ENCODE measurements at places on chromosomes 2 and 18. TPM values are rescaled to one million over a fixed set of nuclear protein-coding genes. Genes with fewer than 3 reads are reported as not detected.
A peak's percentile ranks its signal among the peaks of the same experiment; 100 is the strongest.

DNA sequence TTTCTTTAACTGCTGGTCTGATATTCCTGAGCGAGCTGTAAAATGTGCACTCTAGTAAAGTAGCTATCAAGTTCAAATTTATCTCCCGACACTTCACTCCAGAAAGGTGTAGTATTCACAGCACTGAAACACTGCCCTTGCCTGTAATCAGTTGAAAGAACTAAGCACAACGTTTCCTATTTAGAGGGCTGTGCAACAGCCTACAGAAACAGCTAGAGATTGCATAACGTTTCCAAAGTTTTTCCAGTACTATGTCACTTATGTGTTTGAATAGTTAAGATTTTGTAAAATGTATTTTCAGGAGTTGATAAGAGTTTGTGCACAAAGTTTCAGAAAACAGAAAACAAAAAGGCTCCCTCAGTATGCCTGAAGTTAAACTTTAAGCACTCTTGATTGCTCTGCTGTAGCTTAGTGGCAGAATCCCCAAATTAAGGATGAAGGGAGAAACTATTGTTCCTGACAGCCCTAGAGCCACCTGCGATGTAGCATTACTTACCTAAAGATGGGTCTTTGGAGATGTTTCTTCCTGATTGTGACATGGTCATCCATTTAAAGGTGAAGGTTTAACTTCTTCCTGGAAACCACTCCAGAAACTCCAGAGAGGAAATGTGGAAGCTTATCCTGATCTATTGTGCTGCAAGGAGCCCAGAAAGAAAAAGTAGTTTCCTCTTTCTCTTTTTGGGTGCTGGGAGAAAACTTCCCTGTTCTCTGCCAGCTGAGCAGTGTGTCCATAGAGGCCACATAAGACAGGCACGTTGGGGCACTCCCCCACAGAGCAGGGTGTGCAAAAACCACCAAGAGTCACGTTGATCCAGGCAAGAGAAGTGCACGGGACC is 536 bp downstream of the PDE1A start:
- DNase-seq: no peak

- DNase-seq: peak; percentile 68
Measured at GRCh38 chr2:88159955-88160415, 10.2 kb upstream of the THNSL2 start.

Gene HOXD13
- 0.17 TPM for total RNA-seq

Gene FSHR
- not detected for total RNA-seq

- no peak for DNase-seq
Measured at GRCh38 chr2:15251753-15252152, 309.4 kb downstream of the NBAS start.
